ENCODE measurements at places on chromosomes 5 and 9.

DNA sequence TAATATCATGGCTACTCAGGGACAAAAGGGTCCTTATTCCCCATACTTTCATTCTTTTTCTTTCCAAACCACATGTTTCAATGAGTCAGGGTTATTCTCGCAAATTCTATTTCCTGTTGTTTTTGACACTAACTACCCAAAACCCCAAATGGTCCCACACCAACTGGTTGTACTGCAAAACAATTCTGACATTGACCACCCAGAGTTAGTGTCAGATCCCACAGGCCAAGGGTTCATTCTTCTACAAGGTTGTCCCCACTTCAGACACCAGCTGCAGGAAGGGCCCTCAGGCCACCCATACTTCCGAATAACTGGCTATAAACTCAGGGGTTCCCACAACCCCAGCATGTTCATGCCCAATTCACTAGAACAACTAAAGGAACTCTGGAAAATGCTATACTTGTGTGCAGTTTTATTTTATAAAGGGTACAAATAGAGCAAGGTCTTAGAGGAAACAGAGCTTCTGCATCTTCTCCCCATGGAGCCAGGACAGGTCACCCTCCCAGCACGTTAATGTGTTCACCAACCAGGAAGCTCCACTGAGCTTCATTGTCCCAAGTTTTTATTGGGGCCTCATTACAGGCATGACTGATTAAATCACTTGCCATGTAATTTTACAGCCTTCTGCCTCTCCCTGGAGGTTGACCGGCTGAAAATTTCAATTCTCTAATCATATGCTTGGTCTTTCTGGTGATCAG is 334.8 kb downstream of the DRD1 start:
- no peak for DNase-seq

- no peak for DNase-seq
Observed at GRCh38 chr9:86754581-86755560, 192.4 kb downstream of the GAS1 start.

DNA sequence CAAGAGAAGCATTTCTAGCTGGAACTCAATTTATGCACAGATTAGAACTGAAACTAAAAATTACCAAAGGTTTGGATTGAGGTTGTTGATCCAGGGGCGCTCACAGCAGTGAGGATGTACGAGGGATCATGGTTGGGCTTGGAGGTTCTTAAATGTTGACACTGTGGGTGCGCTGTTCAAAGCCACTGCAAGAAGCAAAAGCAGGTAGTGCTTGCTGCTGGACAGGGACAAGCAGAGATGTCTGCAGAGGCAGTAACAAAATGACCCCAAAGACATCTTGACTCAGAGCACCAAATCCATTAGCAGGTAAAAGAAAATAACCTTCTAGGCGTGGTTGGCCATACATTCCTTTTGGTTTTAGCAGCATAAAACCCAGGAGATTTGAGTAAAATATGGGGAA is 468.4 kb downstream of the ZSWIM6 start:
- no peak for DNase-seq

GRCh38 chr5:159340511-159340910 is 10.2 kb upstream of the IL12B start:
- no peak for DNase-seq

DNA sequence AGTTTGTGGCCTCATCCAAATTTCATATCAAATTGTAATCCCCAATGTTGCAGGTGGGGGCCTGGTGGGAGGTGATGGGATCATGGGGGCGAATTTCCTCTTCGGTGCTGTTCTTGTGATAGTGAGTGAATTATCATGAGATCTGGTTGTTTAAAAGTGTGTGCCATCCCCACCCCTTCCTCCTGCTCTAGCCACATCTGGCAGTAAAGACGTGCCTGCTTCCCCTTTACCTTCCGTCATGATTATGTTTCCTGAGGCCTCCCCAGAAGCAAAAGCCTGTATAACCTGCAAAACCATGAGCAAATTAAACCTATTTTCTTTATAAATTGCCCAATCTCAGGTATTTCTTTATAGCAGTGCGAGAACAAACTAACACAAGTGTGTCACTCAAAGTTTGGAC is 71.0 kb upstream of the MOCS2 start:
- DNase-seq: no peak

GRCh38 chr9:4235871-4236804 is 63.7 kb downstream of the GLIS3 start:
- DNase-seq: no peak

GRCh38 chr5:179869101-179869500 is 10.5 kb upstream of the MRNIP start:
- no peak for DNase-seq

DNA sequence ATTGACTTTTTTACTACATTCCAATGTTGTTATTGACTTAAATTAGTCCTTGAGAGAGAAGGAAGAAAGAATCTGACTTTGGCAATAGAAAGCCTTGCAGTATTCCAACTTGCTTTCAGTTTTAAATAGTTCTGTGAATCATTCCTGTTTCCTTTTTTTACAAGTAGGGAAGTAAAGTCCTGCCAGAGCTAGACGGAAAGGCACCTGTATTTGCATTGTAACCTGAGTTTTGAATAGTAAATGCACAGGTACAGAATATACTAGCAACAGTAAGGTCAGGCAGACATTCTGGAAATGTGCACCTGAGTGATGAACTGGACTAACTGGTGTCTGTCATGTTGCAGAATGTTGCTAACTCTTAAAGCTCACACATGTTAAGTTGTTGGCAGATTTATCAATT is 100.9 kb downstream of the PRKACG start:
- DNase-seq: no peak

DNA sequence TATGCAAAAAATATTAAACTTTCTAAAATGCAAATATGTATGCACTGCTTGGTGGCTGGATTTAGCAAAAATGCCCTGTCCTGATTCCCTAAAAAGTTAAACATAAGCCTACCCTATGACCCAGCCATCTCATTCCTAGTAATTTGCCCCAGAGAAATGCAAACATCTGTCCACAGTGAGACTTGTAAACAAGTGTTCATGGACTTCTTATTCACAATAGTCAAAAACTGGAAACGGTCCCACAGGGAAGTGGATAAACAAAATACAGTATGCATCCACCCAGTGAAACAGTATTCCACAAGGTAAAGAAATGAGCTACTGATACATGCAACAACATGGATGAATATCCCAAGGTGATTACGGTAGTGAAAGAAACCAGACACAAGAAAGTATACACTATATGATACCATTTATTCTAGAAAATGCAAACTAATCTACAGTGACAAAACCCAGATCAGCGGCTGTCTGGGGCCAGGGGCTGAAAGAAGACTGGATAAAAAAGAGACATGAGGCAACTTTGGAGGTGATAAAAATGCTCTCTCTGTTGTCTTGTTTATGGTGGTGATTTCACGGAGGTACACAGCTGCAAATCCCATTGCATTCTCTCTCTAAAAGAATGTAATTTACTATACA is 277.3 kb downstream of the GLIS3 start:
- DNase-seq: no peak

DNA sequence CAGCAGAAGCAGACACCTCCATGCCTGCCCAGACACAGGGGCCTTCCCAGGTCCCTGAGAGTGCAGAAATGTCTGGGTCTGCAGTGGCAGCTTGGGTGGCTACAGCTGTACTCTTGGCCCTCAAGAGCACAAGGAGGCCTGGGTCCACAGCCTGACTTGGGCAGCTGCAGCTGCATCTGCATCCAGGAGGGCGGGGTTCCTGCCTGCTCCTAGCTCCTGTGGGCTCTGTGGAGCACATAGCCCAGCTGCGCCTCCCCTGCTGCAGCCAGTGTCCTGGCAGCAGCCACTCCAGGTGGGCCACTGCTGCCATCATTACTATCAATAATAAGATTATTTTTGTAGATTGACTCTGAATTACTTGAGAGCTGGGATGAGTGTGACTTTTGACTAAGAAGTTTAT is 162.0 kb upstream of the PTCH1 start:
- DNase-seq: no peak

All from stimulated activated CD4-positive, alpha-beta T cell treated with anti-CD3 and anti-CD28 coated beads, TNF-alpha, amount 100 ng/mL, for 24 hours (primary cell).